Stimulated activated CD8-positive, alpha-beta memory T cell treated with anti-CD3 and anti-CD28 coated beads, Interleukin-4, amount 100 ng/mL, for 24 hours (primary cell): ENCODE measurements at places on chromosomes 1 and 21.

DNA sequence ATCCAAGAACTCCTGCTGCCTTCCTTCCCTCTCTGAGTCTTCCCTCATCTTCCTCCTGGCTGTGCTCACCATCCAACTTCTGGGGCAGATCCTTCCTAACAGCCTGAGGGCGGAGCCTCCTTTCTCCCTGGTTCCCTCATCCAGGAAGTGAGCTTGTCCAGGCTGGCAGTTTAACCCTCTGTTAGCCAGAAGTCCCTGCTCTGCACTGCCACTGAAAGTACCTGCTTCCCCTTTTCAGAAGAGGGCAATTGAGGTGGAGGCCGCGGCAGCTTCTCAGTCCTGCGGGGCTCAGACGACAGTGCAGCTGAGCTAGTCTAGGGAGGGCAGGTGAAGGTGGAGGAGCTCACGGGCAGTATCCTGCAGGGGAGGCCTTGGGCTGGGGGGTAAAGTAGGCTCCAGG lies 149.1 kb downstream of the FCRL5 start:
- no peak for DNase-seq

- no peak for DNase-seq
Observed at GRCh38 chr1:175894581-175894980, 151.2 kb upstream of the TNR start.

GRCh38 chr1:49630156-49630555 lies 393.6 kb downstream of the AGBL4 start:
- no peak for DNase-seq

GRCh38 chr1:236565530-236565929 lies 38.8 kb downstream of the HEATR1 start:
- DNase-seq = no peak

DNA sequence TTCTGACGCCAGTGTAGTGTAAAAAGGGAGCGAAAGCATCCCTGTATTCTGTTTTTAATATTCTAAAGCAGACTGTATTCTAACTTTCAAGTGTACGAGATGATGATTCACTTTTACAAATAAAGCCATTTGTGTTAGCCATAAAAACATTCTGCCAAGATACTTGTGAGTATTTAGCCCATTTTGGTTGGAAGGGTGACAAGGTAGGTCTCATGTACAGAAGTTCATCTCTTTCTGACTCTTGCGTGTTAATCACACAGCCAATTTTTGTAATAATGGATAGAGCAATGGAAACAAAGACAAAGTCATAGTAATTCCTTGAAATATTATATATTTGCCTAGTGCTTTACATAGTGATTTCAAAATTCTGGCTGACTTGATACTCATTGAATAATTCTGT lies 125.3 kb upstream of the GREM2 start:
- no peak for DNase-seq

DNA sequence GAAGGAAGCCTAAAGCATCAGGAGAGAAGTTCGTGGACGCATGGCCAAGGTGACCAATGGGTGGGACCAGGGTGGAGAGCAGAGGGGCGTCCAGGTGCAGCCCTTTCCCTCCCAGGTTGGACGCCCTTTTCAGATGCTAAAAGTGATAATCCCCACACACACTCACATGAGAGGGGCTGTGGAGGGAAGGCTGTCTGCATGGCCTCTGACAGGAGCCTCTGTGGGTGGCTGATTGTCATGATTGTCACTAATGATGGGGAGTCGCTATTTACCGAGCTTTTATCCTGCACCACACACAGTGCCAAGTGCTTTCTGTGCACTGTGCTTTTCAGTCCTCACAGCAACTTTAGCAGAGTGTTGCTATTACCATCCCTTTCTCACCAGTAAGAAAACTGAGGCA lies 27.1 kb upstream of the C1QA start:
- DNase-seq = no peak

DNA sequence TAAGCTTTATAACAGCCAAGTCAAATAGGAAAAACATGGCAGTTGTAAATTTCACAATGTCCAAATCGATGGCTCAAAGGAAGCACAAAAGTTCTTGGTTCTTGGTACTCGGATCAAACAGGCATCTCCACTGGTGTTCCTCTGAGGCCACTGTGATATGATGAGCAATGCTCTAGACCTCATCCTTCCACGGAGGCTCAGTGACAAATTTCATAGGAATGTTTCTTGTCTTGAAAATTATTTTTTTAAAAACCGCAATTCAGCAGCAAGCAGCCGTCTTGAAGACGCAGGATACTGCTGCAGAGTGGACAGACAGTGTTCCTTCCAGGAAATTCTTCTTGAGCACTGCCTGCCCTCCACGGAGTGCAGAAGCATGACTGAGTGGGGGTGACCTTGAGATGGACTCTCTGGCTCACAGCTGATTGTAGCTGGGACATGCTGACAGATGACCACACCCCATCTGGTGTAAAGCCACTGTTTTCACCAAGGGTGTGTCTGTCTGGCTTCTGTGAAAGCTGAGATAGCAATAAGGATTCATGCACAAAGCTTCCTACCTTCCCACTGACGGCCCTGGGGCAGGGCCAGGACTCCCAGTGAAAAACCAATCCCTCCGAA lies 61.9 kb downstream of the TIAM1 start:
- DNase-seq = no peak
